Suprapubic skin (tissue), 4 donors: ENCODE measurements at places on chromosomes 3 and 15.

DNA sequence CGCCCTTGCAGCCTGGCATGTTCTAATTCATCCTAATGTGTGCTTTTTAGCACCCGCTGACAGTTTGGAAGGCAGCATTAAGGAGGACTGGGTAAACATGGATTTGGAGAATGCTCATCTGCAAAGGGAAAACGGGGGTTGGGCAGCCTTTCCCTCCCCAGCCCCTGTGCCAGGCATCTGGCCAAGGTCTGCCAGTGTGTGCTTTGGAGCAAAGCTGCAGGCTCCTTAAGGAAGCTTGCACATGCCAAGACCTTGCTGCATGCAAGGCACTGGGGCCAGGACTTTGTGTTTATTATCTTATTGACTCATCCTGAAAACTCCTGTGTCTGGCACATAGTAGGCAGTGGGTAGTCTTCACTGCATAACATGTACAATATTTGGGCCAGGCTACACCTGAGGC lies 20.1 kb downstream of the FAM3D start:
- no peak for DNase-seq

DNA sequence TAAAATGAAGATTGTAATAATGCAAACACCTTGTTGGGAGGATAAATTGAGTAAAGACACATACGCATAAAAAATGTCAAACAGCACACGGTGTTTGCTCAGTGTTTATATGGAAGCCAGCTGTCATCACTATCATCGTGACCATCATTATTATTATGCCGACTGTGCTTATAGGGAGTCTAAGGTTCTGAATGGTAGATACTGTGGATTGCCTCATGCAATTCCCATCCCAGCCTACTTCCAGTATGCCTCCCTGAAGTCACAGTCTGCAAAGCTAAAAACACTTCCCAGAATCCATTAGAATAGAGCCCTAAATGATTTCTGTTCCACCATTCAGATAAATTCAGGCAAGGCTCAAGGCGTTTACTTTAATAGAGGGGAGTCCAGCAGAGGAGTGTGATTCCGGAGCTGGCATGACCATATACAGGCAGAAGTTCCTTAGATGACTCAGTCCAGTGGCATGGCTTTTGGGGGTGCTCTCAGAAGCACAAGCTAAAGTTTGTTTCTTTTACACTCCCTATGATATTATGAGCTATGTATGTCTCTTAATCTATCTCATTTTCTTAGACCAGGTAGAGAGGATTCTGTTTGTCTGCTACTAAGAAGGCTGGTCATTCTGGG lies 148.7 kb downstream of the MEX3B start:
- no peak for DNase-seq

- no peak for DNase-seq
These were observed 54.2 kb upstream of the CGNL1 start for GRCh38 chr15:57321973-57322601.

DNA sequence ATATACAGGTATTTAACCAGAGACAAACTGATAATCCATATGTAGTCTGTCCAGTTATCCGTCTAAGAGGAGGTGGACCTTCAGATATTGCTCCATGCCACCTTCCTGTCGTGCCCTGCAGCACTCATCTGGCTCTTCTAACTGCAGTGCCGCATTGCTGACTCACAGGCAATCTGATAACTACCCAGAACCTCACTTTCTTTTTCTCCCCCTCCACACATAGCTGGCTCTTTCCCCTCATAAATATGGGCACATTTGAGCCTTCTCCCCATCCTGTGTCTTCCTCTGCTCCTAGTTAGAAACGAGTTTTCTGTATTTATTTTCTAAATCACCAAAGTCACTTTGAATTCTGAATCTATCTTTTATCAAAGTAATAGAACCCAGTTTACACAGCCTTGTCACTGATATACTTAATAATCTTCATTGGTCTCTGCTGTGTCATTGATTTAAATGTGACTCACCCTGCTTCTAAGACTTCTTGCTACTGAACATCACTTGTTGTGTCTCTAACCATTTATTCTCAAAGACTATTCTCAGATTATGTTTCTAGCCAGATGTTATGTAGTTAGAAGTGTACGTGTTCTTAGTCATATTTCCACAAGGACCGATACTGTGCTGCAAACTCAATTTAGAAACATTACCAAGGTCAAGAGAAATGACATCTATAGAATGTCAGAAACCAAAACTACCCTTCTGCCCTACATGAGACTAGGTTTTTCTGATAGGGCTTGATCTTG lies 17.4 kb upstream of the KCNMB2 start:
- DNase-seq: no peak

DNA sequence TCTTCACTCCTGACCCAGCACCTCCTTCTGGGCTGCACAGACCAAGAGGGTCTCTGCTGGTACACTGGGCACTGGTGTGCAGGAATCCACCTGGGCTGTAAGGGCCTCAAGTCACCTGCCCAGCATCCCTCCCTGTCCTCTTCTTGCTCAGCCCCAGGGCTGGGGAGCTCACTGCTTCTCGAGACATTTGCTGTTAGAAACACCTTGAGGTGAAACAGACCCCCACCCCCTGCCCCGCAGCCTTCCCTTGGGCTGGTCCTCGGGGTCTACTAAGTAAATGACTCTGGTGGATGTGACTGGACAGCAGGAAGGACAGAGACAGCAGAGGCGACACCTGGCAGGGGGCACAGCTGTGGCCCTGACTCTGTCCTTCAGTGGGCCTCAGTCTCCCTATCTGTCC lies 29.1 kb downstream of the LOXL1 start:
- DNase-seq: peak; percentile 46

GRCh38 chr15:85702321-85703101 lies 92.2 kb downstream of the KLHL25 start:
- DNase-seq: no peak

GRCh38 chr15:47218295-47218694 lies 499.0 kb upstream of the SEMA6D start:
- DNase-seq: no peak
